T-helper 2 cell treated with Interferon-gamma antibody and Interleukin-4, amounts not matched to agents 100 ng/mL and 5 ng/mL, for 36 hours (primary cell): ENCODE measurements at places on chromosomes 3 and 15. TPM values are rescaled to one million over a fixed set of nuclear protein-coding genes. Genes with fewer than 3 reads are reported as not detected.

The LMAN1L gene
- 0.64 and 0.93 TPM in 2 replicates for total RNA-seq

The RLBP1 gene
- not detected in 2 replicates for total RNA-seq

The C3orf22 gene
- not detected in 2 replicates for total RNA-seq

The CYP11A1 gene
- not detected in 2 replicates for total RNA-seq

The ATP8B4 gene
- 22.5 and 26.1 TPM in 2 replicates for total RNA-seq

The SAXO2 gene
- total RNA-seq, result 0.68 and 1.2 TPM in 2 replicates

The SKOR1 gene
- 0.18 and 0.30 TPM in 2 replicates for total RNA-seq

The CCR3 gene
- 0.16 and 0.27 TPM in 2 replicates for total RNA-seq

The POLQ gene
- total RNA-seq, result 37.1 and 37.7 TPM in 2 replicates

The SLC24A5 gene
- total RNA-seq, result not detected in 2 replicates

The UPK1B gene
- not detected in 2 replicates for total RNA-seq
